ENCODE measurements at places on chromosomes 4 and X.

GRCh38 chrX:153614818-153615217 lies 15.9 kb upstream of the CCNQ start:
- H3K36me3 ChIP-seq: no peaks in the 10 kb centered on the region
- H3K4me1 ChIP-seq: peaks cover 7% of the 10 kb centered on the region
- H3K27ac ChIP-seq: no peak overlapping the region
- no peak overlapping the region for H3K4me3 ChIP-seq
- peaks cover 18% of the 10 kb centered on the region for H3K27me3 ChIP-seq

DNA sequence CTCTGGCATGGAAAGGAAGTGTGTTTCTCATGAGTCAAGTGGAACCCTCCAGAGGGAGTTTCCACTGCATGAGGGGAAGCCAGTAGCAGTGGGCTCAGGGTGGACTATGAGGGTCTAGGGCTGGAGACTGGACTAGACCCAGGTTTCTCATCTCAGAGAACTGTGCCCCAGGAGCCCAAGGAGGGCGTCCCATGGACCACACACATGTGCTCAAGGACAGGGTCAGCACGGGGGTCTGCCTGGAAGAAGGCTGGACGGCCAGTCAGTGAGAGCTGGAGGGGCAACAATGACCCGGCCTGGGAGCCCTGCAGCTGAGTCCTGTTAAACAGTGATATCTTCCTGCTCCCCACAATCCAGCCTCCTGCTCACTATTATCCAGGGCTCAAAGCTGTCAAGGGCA lies 5.8 kb upstream of the CTSO start:
- H3K27ac ChIP-seq: no peak overlapping the region
- H3K27me3 ChIP-seq: peaks cover 4% of the 10 kb centered on the region
- H3K4me1 ChIP-seq: peaks cover 9% of the 10 kb centered on the region
- H3K36me3 ChIP-seq: no peaks in the 10 kb centered on the region
- H3K4me3 ChIP-seq: no peak overlapping the region
- DNase-seq: no peak

DNA sequence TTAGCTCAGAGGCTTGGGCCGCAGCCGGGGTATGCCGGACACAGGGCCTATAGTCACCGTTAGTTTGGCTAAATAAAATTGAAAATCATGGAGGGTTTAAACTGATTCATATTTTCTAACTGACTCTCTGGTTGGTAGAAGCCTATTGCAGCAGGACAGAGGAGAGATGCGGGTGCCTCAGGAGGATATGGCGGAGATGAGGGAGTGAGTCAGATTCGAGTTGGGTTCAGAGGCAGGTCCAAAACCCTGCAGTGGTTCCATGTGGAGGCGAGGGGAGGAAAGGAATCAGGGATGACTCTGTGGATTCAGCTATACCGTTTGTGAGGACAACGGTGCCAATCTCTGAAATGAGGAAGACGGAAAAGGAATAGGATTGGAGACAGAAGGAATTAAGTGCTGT lies 176.6 kb downstream of the PALLD start:
- H3K36me3 ChIP-seq: no peaks in the 10 kb centered on the region
- no peak overlapping the region for H3K4me3 ChIP-seq
- H3K4me1 ChIP-seq: no peaks in the 10 kb centered on the region
- no peaks in the 10 kb centered on the region for H3K27me3 ChIP-seq
- H3K27ac ChIP-seq: no peak overlapping the region

DNA sequence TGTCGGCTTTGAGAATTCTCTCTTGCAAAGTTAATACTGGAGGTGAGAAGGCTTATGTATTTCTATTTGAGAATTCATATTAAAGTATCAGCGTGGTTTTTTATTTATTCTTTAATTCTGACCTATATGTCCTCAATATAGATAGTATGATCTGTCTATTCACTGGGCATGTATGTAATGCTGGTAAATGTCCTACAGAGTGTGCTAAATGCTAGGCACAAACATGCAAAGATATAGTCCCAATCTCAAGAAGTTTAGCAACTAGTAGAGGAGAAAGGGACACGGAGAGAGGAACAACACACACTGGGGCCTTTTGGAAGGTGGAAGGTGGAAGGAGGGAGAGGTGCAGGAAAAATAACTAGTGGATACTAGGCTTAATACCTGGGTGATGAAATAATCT lies 11.0 kb upstream of the BMPR1B start:
- no peaks in the 10 kb centered on the region for H3K36me3 ChIP-seq
- H3K4me3 ChIP-seq: no peak overlapping the region
- H3K27me3 ChIP-seq: peaks cover 6% of the 10 kb centered on the region
- H3K27ac ChIP-seq: no peak overlapping the region

DNA sequence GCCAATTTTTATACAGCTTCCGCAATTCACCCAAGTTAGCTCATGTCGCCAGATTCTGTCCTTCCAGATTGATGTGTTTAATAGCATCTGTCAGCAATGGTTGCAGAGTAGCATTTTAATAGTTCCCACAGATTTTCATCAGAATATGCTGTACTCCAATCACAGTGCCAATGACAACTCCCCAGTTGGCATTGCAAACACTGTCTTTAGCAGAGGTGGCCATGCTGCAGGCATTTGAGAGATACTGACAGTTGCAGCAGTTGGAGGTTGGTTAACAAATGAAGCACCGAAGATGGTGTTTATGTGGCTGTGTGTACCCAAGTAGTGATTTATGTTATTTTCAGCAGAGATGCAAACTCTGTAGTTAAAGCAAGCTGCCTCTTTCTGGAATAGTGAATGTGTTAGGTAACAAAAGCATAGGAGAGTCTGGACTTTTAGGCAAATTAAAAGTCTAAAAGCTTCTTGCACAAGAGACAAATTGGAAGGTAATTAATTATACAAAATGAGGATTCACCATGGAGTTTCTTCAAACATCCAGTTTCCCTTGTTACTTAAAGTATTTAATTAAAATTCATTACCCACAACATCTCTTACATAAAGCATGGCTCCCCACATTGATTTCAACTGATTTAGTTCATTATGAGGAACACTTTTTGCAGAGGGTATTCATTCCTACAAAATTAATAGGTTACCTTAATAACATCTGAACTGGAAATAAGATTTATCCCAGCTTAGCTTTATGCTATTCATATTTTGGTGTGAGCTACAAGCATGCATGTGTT lies 65.2 kb downstream of the PARM1 start:
- H3K4me1 ChIP-seq: no peaks in the 10 kb centered on the region
- no peak overlapping the region for H3K4me3 ChIP-seq
- no peak for DNase-seq
- H3K27ac ChIP-seq: no peak overlapping the region
- H3K36me3 ChIP-seq: no peaks in the 10 kb centered on the region

DNA sequence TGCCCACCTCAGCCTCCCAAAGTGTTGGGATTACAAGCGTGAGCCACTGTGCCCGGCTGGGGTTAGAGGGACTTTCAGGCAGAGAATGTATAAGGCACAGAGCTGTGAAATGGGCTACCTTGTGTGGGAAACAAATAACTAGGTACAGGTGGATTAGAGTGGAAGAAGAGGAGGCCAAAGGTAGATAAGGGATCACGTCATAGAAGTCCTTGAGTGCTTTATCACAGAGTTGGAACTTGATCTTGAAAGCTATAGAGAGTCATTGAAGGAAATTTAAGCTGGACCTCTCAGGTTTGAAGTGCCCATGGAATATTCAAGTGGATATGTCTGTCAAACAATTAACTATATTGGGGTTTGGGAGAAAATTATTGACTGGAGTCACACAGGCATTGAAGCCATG lies 8.4 kb downstream of the N4BP2 start:
- peak overlapping the region; percentile 21 for H3K4me3 ChIP-seq
- H3K27ac ChIP-seq: peak overlapping the region; percentile 24
- H3K36me3 ChIP-seq: peaks cover 35% of the 10 kb centered on the region
- H3K27me3 ChIP-seq: no peaks in the 10 kb centered on the region
- DNase-seq: no peak

DNA sequence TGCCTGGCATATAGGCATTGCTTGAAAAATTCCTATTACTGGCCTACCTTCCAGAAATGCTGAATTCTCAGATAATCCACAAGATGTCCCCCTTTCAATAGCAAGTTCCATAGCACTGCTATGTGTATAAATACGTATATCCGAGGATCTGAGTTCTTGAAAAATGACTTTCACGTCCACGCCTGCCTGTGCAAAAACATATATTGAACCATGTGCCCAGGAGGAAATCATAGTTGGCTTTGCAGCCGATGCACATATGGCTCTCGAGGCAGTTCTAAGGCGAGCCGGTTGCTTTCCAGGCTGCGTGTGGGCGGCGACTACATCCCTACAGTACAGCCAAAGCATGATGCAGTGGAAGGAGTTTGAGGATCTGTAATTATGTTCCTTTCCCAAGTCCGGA lies 55.4 kb upstream of the ESX1 start:
- no peaks in the 10 kb centered on the region for H3K36me3 ChIP-seq
- no peak overlapping the region for H3K27ac ChIP-seq
- no peaks in the 10 kb centered on the region for H3K27me3 ChIP-seq
- no peak overlapping the region for H3K4me3 ChIP-seq
- H3K4me1 ChIP-seq: no peaks in the 10 kb centered on the region

GRCh38 chrX:52082578-52082977 lies 13.6 kb upstream of the MAGED4B start:
- no peak for DNase-seq
- no peaks in the 10 kb centered on the region for H3K36me3 ChIP-seq
- H3K27ac ChIP-seq: no peak overlapping the region
- H3K27me3 ChIP-seq: peaks cover 2% of the 10 kb centered on the region

GRCh38 chr4:18441203-18441590 lies 419.6 kb upstream of the LCORL start:
- no peaks in the 10 kb centered on the region for H3K4me1 ChIP-seq
- H3K27me3 ChIP-seq: peaks cover 2% of the 10 kb centered on the region
- H3K36me3 ChIP-seq: no peaks in the 10 kb centered on the region
- no peak overlapping the region for H3K4me3 ChIP-seq

GRCh38 chr4:78766026-78766425 lies 10.1 kb upstream of the BMP2K start:
- peaks cover 20% of the 10 kb centered on the region for H3K4me1 ChIP-seq
- no peak overlapping the region for H3K27ac ChIP-seq
- DNase-seq: no peak
- H3K36me3 ChIP-seq: no peaks in the 10 kb centered on the region
- no peak overlapping the region for H3K4me3 ChIP-seq

DNA sequence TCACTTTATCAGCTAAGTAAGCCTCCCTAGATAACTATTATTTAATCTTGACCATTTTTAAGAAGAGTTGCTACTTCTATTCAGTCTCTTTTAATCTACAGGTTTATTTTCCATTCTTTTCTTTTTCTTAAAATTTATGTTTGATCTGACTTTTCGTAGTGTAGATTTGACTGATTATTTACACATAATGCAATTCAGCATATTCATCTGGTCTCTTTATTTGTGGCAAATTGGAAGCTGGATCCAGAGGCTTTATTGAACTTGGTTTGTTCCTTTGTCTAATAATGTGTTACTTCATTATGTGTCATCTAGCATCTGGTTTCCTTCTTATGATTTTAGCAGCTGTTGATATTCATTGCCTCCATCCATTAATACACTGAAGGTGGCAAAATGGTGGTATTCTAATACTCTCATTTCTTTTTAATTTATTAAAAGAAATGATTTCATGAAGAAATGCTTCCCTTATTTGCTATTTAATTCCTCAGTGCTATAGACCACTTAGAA lies 113.0 kb downstream of the FBXW7 start:
- peaks cover 14% of the 10 kb centered on the region for H3K4me1 ChIP-seq
- peaks cover 7% of the 10 kb centered on the region for H3K36me3 ChIP-seq
- no peaks in the 10 kb centered on the region for H3K27me3 ChIP-seq
- H3K27ac ChIP-seq: no peak overlapping the region
- DNase-seq: no peak
- no peak overlapping the region for H3K4me3 ChIP-seq

GRCh38 chrX:129123795-129124194 lies 399.5 kb downstream of the SMARCA1 start:
- H3K4me3 ChIP-seq: no peak overlapping the region
- H3K4me1 ChIP-seq: no peaks in the 10 kb centered on the region
- H3K27ac ChIP-seq: no peak overlapping the region
- no peaks in the 10 kb centered on the region for H3K36me3 ChIP-seq

DNA sequence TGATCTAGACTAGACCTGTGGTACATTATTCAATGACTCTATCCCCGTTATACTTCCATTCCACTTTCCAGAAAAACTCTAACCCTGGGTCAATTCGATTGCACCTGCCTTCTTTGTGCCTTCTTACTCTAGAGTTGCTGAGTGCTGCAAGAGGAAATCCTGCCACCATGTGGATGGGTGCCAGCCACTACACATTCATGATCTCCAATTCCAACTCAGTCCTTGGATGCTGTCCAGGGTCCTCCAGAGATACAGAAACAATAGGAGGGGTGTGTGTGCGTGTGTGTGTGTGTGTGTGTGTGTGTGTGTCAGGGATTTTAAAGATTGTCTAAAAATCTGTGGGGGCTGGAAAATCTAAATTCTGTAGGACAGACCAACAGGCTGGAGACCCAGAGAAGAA lies 42.9 kb upstream of the INTS6L start:
- peaks cover 5% of the 10 kb centered on the region for H3K4me1 ChIP-seq
- DNase-seq: peak; percentile 2
- no peak overlapping the region for H3K27ac ChIP-seq
- H3K36me3 ChIP-seq: no peaks in the 10 kb centered on the region

DNA sequence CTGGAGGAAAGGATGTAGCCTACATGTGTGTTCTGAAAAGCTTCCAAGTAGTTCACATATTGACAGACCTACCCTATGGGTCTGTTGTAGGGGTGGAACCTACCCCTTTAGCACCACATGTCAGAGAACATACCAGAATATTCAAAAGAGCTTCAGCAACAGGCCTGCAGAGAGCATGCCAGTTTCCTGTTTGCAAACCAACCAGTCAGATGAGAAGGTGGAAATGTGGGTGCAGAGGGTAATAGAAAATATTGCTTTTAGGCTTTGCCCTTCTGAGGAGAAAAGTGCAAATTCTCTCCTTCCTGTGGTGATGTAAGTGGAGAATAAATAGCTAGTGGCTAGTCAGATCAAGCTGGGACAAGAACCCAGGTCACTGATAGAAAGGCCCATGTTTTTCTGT lies 16.4 kb downstream of the INTS6L start:
- no peak overlapping the region for H3K4me3 ChIP-seq
- H3K27ac ChIP-seq: peak overlapping the region; percentile 83
- H3K36me3 ChIP-seq: peaks cover 18% of the 10 kb centered on the region
- DNase-seq: no peak

- H3K27ac ChIP-seq: no peak overlapping the region
- peaks cover 12% of the 10 kb centered on the region for H3K27me3 ChIP-seq
- no peak for DNase-seq
- no peaks in the 10 kb centered on the region for H3K4me1 ChIP-seq
- no peak overlapping the region for H3K4me3 ChIP-seq
Measured at GRCh38 chr4:82601242-82602015, 39.6 kb upstream of the TMEM150C start.

- no peaks in the 10 kb centered on the region for H3K36me3 ChIP-seq
- no peak for DNase-seq
- peaks cover 5% of the 10 kb centered on the region for H3K4me1 ChIP-seq
- peak overlapping the region; percentile 51 for H3K4me3 ChIP-seq
Measured at GRCh38 chrX:2967998-2968909, 38.1 kb upstream of the ARSH start.

GRCh38 chrX:39163581-39164126 lies 362.4 kb downstream of the MID1IP1 start:
- no peaks in the 10 kb centered on the region for H3K36me3 ChIP-seq
- H3K4me3 ChIP-seq: no peak overlapping the region
- H3K4me1 ChIP-seq: peaks cover 55% of the 10 kb centered on the region
- DNase-seq: no peak
- peak overlapping the region; percentile 73 for H3K27ac ChIP-seq

DNA sequence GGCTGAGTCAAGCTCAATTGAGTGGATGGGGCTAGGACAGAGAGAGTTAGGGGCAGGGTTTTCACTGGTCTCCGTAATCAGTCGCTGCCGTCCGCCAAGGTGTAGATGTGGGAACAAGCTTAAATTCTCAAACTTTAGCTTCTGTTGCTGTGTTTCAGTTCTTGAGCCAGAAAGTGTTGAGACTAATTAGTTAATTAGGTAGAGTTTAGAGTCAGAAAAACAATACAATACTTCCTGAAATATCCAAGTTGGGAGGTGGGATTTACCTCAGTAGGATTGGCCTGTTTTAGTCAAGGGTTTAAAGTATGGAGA lies 1.1 kb upstream of the UBE2D3 start:
- peaks cover 6% of the 10 kb centered on the region for H3K36me3 ChIP-seq
- H3K27me3 ChIP-seq: no peaks in the 10 kb centered on the region
- peaks cover 33% of the 10 kb centered on the region for H3K4me1 ChIP-seq
- DNase-seq: no peak
